ENCODE measurements at places on chromosomes 6 and 20.

- DNase-seq = no peak
Measured at GRCh38 chr6:83854001-83854501, 891 bp downstream of the RIPPLY2 start.

DNA sequence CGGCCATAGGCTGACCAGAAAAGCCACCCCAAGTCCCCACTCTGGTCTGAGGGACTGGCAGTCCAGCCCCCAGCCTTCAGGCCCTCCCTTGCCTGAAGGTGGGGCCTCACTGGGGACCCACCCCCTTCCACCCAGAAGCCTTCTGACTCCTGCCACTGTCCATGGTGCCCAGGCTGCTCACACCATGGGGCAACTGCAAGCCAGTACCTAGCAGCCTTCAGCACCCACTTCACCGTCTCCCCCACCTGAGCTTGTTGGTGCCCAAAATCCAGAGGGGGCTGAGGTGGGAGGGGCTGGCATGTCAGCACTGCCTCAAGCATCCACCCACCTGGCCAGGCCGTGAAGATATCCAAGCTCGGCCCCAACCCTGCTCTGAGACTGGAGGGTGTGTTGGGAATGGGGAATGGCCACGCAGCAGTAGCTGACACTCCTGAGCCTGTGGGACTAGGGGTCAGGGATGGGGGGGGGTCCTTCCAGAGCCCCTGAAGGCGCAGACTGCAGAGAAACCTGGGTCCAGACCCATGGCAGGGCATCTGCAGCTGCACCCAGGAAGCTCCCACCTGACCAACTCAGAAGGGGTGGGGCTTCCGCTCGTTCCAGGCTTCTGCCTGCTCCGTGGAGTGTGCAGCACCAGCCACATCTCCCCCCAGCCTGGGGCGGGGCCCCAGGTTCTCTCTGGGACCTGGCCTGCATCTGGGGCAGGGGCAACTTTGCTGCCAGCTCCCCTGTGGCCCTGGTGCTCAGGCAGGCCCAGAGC is 942.1 kb upstream of the EPHA7 start:
- DNase-seq = no peak

GRCh38 chr6:37033255-37033654 is 27.8 kb downstream of the FGD2 start:
- DNase-seq = peak; percentile 51

- DNase-seq = no peak
Measured at GRCh38 chr6:152727507-152727906, 23.1 kb upstream of the VIP start.

DNA sequence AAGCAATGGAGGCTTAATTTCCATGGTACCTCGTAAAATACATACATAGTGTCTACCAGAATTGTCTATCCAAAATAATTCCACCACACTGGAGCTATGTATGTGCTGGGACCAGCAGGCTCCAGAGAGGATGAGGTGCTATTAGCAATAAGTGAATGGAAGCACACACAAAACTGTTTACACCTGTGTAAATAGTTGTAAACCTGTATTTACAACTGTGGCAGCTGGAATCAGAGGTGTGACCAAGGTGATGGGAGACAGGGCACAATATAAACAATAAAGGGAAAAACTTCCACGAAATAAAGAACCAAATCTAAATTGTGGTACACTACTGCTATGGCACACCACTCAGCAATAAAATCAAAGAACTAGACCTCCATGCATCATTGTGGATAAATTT is 14.4 kb downstream of the RARS2 start:
- DNase-seq = no peak

DNA sequence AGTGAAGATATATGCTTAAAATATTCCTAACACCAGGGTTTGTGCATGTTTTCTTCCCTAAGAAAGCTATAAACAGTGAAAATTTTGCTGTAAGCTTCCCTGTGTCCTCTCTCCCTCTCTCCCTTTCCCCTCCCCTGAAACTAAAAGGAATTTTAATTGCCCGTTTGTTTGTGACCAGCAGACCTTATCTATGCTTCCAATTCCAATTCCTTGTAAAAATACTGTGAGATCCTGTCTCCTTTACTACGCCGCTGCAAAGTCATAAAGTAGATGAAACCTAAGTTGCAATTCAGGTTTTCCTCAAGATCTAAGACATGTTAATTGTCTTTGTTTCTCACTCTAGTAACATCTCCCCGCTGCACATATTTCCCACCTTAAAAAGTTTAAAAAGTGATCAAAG is 82.3 kb downstream of the DNAH8 start:
- DNase-seq = no peak

GRCh38 chr20:14948416-14948815 is 611.0 kb upstream of the FLRT3 start:
- DNase-seq = no peak

DNA sequence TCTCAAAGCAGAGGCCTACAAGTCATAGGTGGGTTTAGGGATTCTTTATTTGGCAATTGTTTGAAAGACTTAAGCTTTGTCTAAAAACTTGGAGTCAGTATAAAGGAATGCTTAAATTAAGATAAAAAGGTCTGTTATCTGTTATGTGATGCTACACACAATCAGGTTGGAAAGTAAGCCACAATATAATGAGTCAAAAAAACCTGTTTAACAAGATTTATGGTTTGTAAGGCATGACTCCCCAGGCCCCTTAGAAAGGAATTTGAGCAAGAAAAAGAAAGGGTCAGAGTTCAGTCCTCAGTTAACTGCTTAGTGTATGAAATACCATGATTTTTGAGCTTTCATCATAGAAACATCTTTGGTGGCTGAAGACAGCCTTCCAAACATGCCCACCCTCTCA is 66.8 kb upstream of the HMGN3 start:
- no peak for DNase-seq

GRCh38 chr6:162688751-162689345 is 38.7 kb downstream of the PRKN start:
- no peak for DNase-seq

GRCh38 chr20:38238829-38239228 is 21.7 kb downstream of the KIAA1755 start:
- no peak for DNase-seq

GRCh38 chr6:159980474-159980873 is 11.6 kb downstream of the IGF2R start:
- DNase-seq = no peak

GRCh38 chr6:35972471-35973367 is 51.7 kb downstream of the SLC26A8 start:
- no peak for DNase-seq

GRCh38 chr20:24096264-24096663 is 107.7 kb upstream of the GGTLC1 start:
- no peak for DNase-seq

GRCh38 chr6:70657706-70658105 is 10.0 kb upstream of the SMAP1 start:
- no peak for DNase-seq

DNA sequence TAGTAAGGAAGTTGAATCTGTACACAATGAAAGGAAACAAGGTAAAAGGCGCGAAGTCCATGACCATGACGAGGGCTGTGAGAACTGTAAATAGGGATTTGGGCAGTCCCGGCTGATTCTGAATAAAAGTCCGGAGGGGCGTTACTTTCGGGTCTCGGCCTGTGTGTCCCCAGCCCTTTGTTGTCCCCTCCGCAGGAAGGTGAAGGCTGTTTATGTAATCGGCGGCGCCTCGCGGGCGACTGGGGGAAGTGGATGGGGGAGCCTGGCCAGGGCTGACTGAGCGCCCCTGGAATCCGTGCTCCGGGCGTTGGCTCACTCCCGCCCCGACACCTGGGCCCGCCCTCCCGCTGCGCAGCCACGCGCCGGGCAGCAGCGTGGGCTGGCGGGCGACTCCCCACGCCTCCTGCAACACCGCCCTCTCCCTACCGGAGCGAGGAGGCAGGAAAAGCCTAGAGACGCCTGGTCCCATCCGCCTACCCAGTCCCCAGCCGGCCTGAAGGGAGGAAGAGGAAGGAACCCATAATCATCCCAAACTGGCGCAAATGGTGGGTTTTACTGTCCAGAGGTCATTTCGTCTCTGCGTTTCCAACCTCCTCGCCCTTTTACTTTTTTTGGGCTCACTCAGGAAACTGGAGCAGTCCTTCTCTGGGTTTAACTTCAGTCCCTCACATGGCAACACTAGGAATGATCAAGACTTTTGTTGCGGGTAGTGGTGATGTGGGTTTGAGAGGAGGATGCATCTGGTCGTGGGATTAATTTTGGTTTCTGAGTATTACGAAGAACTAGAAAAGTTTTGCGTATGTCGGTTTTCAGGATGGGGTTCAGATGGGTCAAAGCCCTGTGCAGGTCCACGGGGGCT is 12.1 kb downstream of the TRIM31 start:
- DNase-seq = peak; percentile 26

DNA sequence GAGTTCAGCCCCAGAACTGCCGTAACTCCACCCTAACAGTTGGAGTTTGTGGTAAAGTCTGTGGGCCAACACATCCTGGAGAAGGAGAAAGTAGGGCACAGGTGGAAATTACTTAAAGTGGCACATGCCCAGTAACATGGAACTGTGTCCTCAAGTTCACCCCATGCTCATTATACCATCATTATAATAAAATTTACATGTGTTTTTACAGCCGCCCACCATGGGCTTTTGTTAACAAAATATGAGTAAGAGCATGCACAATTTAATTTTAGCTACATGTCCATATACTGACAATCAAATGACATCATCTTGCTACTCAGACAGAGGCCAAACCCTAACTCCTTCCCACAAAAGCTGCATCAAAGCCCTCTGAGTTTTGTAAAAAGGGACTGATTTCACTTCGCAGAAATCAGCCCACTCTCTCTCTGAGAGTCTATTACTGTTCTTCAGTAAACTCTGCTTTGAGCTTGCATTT is 17.3 kb upstream of the ELOVL4 start:
- DNase-seq = no peak

- DNase-seq = no peak
Measured at GRCh38 chr6:134447883-134448387, 130.0 kb upstream of the SGK1 start.
